Kidney tubule cell (primary cell): ENCODE measurements at places on chromosomes 2 and 18.

- DNase-seq, result no peak
These were observed 27.0 kb downstream of the IMPA2 start for GRCh38 chr18:12008181-12008767.

DNA sequence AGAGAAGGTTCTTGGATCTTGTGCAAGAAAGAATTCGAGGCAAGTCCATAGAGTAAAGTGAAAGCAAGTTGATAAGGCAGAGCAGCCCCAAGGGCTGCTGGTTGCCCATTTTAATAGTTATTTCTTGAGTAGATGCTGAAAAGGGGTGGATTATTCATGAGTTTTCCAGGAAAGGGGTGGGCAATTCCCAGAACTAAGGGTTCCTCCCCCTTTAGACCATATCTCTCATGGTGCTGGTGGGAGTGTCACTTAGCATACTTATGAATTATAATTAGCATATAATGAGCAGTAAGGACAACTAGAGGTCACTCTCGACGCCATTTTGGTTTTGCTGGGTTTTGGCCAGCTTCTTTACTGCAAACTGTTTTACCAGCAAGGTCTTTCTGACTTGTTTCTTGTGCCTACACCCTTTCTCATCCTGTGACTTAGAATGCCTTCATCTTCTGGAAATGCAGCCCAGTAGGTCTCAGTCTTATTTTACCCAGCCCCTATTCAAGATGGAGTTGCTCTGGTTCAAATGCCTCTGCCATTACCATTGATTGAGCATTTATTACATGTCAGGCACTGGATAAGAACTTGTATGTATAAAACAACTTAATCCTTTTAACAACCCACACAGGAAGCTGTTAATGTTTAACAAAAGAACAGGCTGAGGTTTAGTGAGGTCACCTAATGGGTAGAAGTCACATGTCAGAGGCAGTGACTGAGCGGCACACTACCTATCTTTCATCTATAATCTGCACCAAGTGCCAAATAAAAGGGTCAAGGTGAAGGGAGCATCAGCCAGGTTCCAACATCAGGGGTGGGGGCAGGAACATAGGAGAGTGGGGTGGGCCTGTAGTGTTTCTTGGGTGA, 250.9 kb downstream of the ICOS start:
- DNase-seq, result peak; percentile 82

- DNase-seq, result no peak
These were observed 263.0 kb downstream of the PTGR3 start for GRCh38 chr18:74945774-74946545.

- no peak for DNase-seq
These were observed 324.4 kb downstream of the TSN start for GRCh38 chr2:122079844-122080243.

DNA sequence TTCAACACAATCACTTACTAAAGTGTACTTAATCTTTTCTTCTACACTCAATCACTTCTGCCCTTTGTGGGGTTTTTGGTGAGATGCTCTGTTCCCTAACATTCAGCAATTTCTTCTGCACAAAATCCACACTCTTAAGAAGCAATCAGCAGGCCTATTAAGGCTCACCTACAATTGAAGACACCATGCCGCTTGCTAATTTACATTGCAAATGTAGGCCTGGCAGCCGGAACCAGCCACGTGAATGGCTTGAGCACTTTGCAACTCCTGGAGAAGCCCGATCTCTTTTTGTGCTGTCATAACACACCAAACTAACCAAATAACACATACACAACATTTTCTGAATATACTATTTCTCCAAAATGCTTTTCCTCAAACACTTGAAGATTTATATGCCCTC, 66.3 kb downstream of the NYAP2 start:
- DNase-seq, result no peak

GRCh38 chr2:8536686-8537561, 144.9 kb upstream of the ID2 start:
- DNase-seq, result no peak
